ENCODE measurements at places on chromosomes 6 and 20.

- no peak for DNase-seq
These were observed 134.2 kb upstream of the HDGFL1 start for GRCh38 chr6:22435151-22435550.

- no peak for DNase-seq
These were observed 5.4 kb downstream of the NQO2 start for GRCh38 chr6:3005077-3005476.

- DNase-seq, result no peak
These were observed 129.5 kb downstream of the FOXC1 start for GRCh38 chr6:1739220-1739619.

DNA sequence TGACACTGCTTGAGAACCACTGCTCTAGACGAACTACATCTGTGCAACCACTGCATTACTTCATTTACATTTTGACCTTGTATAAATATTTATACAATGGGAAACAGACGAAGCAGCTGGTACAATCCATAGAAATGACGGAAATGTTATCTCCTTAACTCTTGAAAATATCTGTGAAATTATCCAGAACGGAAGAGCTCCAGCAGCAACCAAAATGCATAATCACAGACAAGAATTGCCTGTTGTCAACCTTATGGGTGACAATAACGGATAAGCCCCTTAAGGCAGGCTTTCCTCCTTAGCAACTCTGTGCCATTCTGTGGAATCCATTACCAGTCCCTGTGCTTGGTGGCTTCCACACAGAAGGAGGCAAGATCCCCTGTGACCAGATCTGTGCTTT, 115.4 kb downstream of the DTNBP1 start:
- no peak for DNase-seq

DNA sequence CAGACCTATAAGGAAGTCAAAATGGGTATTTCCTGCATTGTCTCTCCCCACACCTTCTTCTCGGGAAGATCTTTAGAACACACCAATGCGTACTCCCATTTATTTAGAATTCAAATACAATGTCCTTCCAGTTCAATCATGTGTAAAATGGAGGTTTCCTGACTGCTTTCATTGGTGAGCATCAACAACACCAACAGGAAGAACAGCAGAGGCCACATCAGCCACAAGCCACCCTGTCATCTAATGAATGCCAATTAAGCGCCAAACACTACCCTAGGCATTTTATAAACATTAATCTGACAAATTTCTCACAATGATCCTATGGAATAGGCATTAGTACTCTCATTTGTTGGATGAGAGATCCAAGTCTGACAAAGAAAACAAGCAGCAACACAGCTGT, 68.4 kb upstream of the SMLR1 start:
- no peak for DNase-seq

DNA sequence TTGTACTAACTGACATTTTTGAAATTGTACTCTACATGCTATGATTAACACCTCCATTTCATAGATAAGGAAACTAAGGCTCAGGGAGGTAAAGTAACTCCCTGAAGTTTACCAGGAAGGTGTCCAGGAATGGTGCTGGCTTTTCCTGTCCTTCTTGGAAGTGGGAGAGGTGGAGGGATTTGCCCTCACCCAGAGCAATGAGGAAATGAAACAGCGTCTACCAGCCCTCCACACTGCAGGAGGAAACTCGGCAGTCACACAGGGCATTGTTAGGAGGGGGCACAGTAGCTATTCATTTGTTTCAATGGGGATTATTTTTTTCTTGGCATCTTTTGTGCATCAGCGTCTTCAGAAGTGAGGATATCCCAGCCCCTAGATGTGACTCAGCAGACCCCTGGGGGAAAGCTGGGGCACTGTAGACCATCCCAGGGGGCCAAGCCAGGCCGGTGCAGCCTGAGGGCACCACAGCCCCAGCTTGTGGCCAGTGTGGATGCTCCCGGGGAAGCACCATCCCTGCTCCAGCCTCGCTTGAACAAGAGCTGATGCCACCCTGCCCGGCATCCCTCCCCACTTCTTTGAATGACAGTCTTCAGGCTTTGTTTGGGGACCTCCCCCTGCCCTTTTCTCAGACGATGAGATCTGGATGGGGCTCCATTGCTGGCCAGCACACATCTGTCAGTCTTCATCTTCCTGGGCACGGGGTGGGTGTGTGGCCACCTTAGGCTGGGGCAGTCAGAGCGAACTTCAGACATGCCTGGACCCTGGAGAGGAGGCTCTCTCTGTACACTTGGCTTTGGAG, 224.4 kb upstream of the PMEPA1 start:
- no peak for DNase-seq

DNA sequence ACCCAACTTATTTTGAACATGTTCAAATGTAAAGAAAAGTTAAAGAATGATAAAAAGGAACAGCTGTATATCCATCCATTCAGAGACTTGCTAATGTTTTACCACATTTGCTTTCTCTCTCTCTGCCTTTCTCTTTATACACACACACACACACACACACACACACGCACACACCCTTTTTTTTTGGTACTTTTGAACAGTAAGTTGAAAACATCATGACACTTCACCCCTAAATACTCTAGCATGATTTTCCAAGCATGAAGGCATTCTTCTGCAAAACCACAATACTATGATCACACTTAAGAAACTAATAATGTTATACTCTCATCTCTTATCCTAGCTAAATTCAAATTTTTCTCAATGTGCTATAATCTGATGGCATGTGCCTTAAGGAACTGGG, 192.3 kb downstream of the UTRN start:
- DNase-seq, result no peak

DNA sequence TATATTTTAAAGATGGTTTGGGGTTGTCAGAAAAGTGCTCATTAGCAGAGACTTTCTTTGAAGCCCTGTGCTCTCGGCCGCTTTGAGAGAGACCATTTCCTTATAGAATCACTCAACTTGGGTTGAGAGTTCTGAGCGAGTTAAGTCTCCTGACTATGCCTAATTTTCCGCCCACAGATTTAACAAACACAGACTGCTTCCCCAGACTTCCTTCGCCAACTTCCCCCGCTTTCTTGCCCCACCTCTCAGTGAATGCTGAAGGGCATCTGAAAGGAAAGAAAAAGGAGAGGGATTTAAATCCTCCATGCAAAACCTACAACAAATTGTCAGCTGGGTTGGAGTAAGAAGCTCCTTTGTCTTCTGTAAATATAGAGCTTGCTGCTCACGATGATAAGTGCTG, 224.0 kb downstream of the EYA2 start:
- no peak for DNase-seq

- no peak for DNase-seq
These were observed 18.1 kb downstream of the SNX3 start for GRCh38 chr6:108242721-108243120.

DNA sequence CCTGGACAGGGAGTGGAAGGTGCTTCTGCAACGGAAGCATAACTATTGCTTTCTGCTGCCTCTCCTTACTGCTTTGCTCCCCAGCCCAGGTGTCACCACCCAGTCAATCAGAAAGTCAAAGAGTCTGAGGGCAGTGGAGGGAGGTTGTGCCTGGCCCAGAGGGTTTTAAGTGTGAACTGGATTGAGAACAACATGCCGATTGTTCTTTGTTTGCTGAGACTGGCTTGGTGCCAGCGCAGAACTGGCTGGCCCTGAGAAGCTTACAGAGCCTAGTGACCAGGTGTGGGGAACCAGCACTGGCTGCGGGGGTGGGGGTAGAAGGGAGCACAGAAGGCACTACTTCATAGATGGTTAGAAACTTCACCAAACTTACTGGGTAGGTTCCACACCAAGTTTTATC, 31.1 kb upstream of the ENPP4 start:
- no peak for DNase-seq
